ENCODE measurements at places on chromosomes 6 and 20.

GRCh38 chr6:108526739-108527174, 34.0 kb upstream of the FOXO3 start:
- peak; percentile 54 for DNase-seq

GRCh38 chr6:37123957-37124729, 45.8 kb upstream of the PIM1 start:
- no peak for DNase-seq

DNA sequence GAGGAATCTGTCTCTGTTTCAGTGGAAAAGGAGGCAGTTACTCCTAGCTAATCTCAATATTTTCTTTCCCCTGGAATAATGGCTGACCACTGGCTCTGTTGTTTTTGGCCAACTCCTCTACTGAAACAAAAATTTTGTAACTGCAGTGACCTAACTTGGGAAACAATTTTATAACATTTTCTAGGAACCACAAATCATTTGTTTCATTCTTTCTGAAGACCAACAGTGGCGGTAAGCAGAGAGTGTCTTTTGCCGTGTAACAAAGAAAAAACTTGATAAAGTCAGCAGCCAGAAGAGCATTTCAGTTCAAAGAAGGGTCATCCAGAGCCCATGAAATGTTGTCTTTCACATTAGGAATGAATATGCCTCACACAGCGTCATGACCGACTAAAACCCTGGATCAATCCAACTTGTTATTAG, 11.8 kb upstream of the BFSP1 start:
- peak; percentile 72 for DNase-seq

- no peak for DNase-seq
Observed at GRCh38 chr20:17525650-17526049, 5.5 kb downstream of the BFSP1 start.

DNA sequence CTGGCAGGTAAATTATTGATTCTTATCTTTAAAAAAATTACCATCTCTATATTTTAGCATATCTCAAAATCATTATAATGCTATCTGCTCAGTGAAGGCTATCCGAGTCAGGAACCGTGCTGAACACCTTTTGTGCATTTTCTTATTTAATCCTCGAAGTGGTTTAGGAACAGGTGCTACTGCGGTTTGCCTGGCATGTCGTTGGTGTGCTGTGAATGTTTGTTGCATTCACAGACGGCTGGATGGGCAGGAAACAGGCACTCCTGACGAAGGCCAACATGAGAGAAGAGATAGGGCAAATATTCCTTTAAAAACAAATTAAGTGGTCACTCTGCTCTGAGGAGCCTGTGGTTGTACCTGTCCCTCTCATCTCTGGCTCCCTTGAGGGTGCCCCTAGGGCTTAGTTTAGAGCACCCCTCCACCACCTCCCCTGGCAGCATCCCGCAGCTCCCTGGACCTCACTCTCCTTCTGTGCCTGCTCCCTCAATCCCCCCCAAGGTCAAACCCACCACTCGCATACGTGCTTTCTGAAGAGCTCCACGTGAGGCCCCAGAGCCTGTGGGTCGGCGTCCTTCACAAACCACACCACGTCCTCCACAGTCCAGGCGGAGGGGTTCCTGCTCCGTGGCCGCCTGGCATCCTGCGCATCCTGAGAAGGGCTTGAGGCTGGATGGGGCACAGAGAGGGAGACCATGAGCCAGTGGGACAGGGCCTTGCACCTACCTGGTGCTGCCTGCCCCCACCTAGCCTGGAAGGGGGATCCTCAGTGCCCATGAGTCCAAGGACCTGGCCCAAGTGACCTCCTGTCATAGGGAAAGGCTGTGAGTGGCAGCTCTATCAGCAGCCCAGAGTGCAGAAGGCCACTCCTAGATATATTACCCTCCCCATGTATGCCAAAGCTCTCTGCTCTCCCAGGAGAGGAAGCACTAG, 116.5 kb downstream of the SCML4 start:
- no peak for DNase-seq

- DNase-seq, result no peak
Observed at GRCh38 chr20:1150968-1151367, 32.6 kb downstream of the PSMF1 start.

DNA sequence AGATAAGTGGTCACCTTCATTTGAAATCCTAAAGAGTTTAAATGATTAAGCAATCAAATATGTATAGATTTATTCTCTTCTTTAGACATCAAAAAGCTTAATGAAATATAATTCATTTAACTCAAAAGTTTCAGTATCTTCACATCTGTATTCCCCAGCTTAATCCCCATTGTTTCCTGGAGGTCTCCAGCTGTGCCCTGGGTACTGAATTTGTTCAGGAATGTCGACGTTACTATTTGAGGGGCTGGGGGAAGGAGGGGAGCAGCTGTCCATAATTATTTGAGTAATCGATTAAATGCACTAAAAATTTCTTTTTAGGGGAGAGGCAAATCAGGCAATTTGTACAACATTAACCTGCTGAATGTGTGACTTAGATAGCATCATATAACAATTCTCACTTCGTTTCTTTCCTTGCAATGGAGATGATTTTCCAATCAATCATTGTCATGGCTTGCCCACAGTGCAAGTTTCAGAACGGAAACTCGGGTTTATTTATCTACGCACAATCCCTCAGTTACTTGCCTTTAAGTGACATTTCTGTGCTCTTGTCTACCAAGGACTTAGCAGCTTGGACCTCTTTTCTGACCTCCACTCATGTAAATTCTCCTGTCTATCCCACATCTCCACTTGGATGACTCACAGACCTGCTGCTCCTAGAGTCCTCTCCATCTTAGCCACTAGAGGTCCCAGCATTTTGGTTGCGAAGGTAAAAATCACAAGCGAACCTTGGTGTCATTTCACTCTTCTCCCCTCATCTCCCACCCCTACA, 3.9 kb downstream of the DOK5 start:
- DNase-seq, result no peak

GRCh38 chr6:10451828-10452509, 37.1 kb upstream of the TFAP2A start:
- DNase-seq, result peak; percentile 80

DNA sequence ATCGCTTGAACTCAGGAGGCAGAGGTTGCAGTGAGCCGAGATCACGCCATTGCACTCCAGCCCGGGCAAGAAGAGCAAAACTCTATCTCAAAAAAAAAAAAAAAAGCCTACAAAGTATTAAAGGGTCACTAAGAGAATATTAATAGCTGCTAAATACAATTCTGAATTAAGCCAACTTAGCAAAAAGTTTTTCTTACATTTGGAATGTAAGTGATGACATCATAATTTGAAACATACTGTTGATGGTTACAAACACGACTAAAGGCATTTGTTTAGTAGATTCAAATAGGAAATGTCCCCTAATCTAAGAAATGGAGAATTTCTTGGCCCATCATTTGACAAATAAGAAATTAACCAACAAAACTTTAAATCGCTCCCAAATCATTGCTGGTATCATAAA, 282.8 kb downstream of the RNGTT start:
- DNase-seq, result no peak

- no peak for DNase-seq
Observed at GRCh38 chr6:149035766-149036165, 281.7 kb upstream of the TAB2 start.

GRCh38 chr6:107511511-107511993, 21.6 kb downstream of the SOBP start:
- DNase-seq, result no peak

DNA sequence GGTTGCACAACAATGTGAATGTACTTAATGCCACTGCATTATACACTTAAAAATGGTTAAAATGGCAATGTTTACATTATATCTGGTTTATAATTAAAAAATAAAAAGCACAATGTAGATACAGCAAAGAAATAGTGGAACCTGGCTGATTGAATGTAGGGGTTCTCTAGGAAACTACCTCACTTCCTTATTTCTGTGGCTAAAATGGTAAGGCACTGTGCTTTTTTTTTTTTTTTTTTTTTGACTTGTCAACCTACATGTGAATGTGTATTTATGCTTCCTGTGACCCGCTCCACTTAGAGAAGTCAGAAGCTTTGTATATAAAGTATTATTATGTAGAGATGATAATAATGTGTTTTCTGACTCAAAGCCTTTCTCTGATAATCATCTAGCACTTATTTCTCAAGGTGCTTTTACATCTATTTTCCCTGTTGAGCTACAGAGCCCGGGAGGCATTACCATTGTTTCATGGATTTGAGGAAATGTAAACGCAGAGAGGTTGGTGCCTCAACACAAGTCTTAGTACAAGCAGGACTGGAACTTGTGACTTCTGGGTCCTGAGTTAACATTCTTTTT, 55.0 kb downstream of the SOX4 start:
- no peak for DNase-seq

GRCh38 chr6:118401325-118401975, 146.6 kb upstream of the PLN start:
- no peak for DNase-seq

- no peak for DNase-seq
Observed at GRCh38 chr20:24673678-24674570, 204.5 kb downstream of the SYNDIG1 start.

DNA sequence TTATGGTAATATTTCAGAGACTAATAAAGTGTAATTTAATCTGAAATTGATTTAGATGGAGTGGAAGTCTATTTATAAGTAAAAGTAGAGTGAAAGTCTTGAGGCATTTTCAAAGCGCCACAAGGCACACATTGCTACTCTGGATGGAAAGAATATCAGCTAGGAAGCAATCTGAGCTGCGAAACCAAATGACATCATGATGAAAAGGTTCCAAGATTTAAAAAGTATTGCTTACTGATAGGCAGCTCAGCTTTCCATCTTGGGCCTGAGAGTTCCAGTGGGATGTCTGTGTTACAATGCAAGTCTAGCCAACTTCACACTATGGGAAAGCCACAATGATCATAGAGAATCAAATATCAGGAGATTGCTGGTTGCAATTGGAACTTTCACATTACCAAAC, 126.9 kb upstream of the VGLL2 start:
- no peak for DNase-seq

DNA sequence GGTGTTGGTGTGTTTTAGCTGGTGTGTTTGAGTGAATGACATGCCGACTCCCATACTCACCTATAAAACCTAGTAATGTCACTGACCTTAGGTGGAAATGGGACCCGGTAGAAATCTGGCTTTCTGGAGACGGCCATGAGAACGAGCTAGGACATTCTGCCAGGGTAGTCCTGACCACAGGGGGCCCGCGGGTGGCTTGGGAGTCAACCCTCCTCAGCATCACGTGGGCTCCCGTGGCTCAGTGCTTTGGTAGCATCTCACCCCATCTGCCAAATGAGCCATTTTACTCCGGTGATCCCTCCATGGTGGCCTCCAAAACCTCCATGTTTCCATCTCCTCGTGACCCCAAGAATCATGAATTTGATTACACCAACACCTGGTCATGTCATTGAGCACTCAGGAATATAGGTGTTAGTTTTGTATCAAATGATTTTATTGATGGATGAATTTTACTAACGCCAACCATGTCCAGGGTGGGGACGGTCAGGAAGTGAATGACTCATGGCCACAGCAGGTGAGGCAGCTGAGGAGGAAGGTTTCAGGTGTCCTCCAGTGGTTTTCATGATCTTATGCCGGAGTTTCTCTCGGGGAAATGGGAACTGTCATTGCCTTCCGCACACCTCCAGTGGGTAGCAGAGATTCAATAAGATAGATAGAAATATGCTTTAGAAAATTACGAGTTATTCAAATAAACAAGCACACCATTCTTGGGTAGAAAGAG, 195.0 kb downstream of the SYNDIG1 start:
- DNase-seq, result no peak

GRCh38 chr6:12032783-12033573, 20.9 kb downstream of the HIVEP1 start:
- DNase-seq, result no peak

GRCh38 chr20:34824452-34824805, 1.0 kb downstream of the NCOA6 start:
- peak; percentile 50 for DNase-seq

DNA sequence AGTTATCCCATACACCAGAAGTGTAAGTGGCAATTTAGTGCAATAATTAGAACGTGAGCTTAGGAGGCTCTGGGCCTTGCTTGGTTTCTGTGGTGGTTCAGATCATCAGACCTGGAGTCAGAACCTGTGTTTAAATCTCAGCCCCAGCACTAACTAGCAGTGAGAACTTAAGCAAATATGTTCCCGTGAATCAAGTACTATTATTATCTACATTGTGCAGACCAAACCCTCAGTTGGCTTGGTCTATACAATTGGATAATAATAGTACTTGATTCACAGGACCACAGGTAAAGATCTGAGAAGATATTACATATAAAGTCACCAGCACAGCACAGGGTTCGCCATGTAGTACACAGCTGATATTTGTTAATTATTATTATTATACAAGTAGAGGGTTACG, 93.1 kb downstream of the SIM1 start:
- DNase-seq, result no peak

- DNase-seq, result no peak
Observed at GRCh38 chr6:45630314-45630713, 252.6 kb upstream of the SUPT3H start.

DNA sequence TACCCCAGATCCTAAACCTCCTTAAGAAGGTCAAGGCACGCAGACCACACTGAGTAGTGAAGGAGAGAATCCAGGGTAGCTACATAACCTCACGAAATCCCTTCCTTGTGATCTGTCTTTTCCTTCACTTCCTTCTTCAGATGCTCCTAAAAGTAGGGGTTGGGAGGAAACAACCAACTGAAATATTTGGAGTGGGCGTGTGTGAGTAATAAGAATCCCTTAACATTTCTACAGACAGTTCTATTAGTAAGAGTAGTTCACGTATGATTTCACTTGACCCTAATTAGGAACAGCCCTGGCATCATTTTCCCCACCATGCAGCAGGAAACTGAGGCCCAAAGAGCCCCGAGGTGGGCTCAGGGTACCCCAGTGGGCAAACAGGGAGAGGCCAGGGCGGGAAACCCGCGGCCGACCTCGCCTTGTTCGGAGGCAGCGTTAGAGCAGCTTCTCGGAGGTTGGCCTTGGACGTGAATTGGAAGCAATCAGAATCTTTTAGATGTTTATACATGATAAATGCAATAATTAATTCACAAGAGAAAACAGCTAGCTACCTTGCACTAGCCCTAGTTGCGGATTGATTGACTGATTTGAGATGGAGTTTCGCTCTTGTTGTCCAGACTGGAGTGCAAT, 859 bp upstream of the RAE1 start:
- peak; percentile 18 for DNase-seq

DNA sequence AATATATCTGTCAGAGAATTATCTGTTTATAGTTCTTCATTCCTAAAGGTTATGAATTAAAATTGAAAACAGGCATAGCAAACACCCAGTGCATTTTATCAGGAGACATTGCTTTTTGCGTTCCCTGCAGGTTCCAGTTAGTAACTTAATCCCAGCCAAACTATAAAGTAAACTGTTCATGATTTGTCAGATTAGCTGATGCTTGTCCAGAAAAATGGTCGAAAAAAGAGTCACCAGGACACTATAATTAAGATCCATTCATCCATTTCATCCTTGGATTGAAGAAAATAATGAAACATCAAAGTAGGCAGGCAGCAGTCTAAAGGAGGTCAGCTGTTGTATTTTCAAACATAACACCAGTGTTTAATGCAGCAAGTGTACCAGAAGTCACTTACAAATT, 75.9 kb downstream of the EPHA7 start:
- DNase-seq, result no peak

GRCh38 chr20:1418350-1418749, 25.5 kb upstream of the FKBP1A start:
- peak; percentile 79 for DNase-seq

- no peak for DNase-seq
Observed at GRCh38 chr6:126266664-126267063, 73.3 kb upstream of the CENPW start.

GRCh38 chr20:3224681-3225421, 14.1 kb downstream of the SLC4A11 start:
- no peak for DNase-seq

- DNase-seq, result peak; percentile 62
Observed at GRCh38 chr6:30915591-30915946, 1.5 kb downstream of the VARS2 start.

Measured in HCEC 1CT (cell line).